ENCODE measurements at places on chromosomes 5 and 9.

DNA sequence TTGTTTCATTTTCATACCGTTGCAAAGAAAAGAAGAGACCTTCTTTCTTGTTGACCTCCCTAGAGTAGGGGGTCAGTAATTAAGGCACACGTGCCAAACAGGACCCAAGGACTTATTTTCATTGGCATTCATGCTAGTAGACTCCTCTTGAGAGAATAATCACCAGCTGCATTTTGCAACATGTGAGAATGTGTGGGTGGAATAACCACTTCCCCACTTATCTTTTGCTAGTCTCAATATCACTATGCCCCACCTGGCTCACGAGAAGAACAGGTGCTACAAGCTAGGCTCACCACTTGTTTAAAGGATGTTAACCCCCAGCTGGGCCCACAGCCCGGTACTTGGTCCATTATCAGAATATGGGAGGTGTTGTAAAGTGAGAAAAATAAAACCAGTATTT lies 460.7 kb upstream of the MEF2C start:
- no peak for DNase-seq

DNA sequence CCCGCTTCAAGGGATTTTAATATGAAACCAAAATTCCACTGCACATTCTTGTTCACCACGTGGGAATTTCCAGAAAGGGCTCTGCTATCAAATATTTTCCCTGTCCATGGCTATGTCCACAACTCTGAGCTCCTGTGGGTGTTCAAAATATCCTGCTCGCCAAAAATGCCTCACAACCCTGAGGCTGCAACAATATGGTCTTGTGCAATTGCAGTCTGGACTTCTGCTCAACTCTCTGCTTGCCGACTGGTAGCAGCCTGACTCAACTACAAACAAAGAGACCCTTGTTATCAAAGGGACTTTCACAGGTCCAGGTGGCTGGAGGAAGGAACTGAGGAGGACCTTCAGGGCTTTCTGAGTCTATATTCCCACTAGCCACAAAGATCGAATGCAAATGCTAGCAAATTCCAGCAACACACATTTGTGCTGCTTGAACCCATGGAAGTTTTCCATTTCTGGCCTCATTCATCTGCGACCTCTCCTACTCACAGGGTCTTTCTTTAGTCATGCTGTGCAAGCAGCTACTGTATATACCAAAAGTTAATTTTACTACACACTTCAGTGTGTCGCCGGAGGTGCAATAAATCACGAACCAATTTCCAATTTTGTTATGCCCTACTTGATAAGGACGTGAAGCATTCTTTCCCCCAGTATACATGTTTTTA lies 169.2 kb upstream of the SLC30A5 start:
- no peak for DNase-seq

- no peak for DNase-seq
Measured at GRCh38 chr5:167286891-167287290, 1004.6 kb upstream of the WWC1 start.

- no peak for DNase-seq
Measured at GRCh38 chr5:31573494-31574142, 41.5 kb downstream of the C5orf22 start.

DNA sequence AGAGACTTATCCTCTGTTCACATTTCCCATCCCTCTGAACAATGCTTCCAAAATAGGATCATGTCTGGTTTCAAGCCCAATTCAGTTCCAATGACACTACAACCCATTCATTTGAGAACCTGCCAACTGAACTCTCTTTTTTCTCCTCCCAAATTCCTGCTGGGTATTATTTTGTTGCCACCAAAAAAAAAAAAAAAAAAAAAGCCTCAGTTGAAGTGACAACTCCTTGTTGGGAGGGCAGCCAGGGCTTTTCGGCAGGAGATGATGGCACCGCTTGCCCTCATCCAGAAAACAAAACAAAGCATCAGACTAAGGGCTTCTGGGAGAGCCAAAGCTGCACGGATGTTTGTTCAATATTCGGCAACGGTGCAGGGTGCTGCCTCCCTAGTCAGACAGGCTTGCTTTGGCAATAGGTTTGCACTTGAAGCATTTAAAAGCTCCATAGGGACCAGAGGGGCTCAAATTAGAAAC lies 30.6 kb upstream of the TRIM32 start:
- no peak for DNase-seq

DNA sequence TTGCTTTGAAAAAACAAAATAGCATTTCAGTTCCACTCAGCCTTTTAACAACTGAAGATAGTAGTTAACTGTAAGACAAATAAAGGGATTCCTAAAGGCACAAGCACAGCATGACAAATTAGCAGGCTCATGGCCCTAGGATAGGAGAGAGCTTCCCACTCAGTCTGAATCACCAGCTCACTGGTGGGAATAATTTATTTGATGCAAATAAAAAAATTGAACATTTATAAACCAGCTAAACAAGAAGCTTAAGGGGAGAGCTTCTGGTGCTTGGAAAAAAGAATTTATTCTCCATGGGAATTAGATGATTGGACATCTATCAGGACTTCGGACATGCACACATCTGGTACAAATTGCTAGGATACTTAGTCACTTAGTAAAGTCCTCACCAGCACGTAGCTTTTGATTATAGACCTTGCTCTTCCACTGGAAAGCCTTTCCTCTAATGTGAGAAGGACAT lies 294.1 kb upstream of the TNC start:
- no peak for DNase-seq

GRCh38 chr5:148843510-148844318 lies 17.3 kb downstream of the ADRB2 start:
- no peak for DNase-seq

DNA sequence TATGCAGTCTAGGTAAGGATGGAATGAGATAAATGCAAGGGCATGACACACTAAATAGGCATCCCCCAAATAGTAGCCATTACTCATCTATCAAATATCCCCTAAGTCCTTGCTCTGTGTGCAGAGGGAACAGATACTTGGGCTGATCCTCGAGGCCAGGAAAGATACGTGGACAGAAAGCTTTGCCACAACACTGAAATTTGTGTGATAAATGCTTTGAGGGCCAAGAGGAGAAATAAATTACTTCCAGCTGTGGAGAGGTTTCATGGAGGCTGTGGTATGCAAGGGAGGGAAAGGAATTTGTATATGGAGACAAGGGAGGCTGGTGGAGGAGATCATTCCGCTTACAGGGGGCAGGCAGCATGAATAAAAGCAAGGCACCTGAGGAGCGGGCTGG lies 18.5 kb downstream of the ATOX1 start:
- DNase-seq: no peak

- no peak for DNase-seq
Measured at GRCh38 chr9:97430316-97431043, 18.6 kb downstream of the TDRD7 start.

DNA sequence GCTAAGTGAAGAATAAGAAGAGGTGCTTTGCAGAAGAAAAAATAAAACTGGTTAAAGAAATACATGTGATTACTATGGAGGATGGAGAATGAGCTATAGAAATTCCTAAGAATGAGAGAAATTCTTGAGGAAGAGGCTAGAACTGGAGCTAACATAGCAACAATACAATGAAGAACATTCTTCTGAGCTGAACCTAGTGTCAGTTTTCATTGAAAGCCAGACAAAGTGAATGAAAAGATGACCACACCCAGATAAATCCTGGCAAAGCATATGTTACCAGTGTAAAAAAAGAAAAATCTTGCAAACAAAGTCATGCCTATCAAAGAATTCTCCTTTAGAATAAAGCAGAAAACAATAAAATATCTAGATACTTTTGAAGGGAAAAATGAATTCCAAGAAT lies 39.6 kb downstream of the SGCD start:
- DNase-seq: no peak

GRCh38 chr9:115046824-115047223 lies 71.1 kb downstream of the TNC start:
- no peak for DNase-seq

GRCh38 chr5:104018299-104018698 lies 455.7 kb upstream of the NUDT12 start:
- DNase-seq: no peak

DNA sequence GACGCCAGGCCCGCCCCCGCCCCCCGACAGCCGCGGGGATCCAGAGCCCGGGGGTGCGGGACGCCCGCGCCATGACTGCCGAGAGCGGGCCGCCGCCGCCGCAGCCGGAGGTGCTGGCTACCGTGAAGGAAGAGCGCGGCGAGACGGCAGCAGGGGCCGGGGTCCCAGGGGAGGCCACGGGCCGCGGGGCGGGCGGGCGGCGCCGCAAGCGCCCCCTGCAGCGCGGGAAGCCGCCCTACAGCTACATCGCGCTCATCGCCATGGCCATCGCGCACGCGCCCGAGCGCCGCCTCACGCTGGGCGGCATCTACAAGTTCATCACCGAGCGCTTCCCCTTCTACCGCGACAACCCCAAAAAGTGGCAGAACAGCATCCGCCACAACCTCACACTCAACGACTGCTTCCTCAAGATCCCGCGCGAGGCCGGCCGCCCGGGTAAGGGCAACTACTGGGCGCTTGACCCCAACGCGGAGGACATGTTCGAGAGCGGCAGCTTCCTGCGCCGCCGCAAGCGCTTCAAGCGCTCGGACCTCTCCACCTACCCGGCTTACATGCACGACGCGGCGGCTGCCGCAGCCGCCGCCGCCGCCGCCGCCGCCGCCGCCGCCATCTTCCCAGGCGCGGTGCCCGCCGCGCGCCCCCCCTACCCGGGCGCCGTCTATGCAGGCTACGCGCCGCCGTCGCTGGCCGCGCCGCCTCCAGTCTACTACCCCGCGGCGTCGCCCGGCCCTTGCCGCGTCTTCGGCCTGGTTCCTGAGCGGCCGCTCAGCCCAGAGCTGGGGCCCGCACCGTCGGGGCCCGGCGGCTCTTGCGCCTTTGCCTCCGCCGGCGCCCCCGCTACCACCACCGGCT lies 1.0 kb downstream of the FOXE1 start:
- DNase-seq: no peak

DNA sequence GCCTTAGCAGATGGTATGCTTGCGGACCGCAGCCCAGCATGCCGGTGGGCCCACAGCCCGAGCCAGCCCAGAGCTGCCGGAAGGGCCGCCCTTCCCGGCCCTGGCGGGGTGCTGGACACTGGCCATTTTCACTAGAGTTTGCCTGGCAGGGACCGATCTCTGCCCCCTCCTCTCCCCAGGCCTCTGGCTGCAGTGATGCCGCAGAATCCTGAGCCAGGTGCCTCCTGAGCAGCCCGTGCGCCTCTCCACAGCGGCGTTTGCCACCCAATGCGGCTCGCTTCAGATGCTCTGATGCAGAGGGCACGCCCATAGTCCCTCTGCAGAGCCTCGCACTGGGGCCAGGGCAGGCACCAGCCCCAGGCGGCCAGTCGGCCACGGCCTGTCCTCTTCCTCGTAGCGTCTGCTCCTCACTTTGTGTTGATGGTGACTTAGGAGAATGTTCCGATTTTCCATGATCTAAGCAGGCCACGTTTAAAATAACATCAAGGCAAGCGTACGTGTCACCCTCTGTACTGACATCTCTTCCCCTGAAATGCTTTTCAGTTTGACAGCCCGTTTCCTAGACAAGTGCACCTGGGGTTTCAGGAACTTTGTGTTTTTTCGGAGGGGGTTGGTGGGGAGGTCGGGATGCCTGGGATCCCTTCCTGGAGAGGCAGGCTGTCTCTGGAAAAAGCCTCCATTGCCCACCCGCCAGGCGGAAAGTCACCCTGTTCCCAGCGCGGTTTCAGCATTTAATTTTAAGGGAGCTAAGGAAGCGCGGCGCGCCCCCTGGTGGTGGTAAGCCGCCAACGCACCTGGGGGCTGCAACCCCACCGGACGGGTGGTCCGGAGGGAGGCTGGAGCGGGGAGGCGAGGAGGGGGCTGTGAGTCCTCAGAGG lies 29.8 kb upstream of the HMCN2 start:
- peak; percentile 82 for DNase-seq

- DNase-seq: no peak
Measured at GRCh38 chr5:14591548-14591947, 10.0 kb downstream of the OTULINL start.

GRCh38 chr5:149940941-149941644 lies 3.5 kb downstream of the PDE6A start:
- DNase-seq: no peak

DNA sequence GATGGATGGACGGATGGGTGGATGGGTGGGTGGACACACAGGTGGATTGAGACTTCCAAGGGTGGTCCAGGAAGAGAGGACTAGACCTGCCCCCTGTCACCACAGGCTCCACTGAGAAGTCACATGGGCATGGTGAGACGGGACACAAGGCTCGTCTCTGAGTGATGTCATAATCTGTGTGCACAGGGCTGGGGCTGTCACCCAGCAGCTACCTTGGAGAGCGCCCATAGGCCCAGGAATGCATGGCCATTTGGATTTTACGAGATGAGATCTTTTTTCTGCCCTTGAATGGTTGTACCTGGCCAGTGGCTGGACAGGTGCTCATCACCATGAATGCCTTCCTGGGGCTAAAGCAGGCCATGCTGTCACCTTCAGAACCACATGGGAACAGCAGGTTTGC lies 3.1 kb downstream of the OLFM1 start:
- no peak for DNase-seq

- no peak for DNase-seq
Measured at GRCh38 chr5:132431632-132432031, 58.9 kb downstream of the IRF1 start.

DNA sequence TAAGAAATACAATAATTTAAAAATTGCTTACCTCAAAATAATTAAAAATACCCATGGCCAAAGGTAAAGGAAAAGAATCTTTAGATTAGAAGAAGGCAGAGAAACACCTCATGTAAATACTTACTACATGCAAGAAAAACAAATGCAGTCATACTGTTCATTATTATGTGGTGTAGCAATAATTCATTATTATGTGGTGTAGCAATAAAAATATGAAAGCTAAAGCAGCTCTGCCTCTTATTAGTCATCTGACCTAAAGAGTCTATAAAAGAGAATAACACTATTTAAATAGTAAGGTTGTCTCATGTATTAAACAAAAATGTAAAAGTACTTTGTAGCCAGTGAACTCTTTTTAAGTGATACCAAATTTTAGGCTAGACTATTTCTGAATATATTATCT lies 6.6 kb downstream of the DTWD2 start:
- no peak for DNase-seq

DNA sequence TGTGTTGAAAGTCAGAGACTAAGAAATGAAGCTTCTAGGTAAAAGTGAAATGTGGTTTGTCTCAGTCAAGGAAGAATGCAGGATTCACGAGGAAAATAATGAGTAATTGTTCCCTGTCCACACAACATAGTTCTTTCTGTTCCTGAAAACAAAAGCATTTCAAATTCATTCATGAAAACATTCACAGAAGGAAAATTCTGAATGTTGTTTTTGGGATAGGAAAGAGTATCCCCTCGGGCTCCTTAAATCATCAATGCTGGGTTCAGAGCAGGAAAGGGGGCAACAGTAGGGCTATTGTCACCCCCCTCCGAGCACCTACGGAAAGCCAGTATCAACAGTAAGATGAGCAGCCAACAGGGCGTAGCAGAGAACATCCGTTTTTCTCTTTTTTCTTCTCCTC lies 769.9 kb upstream of the ADAMTS16 start:
- DNase-seq: no peak

GRCh38 chr9:6498982-6499381 lies 86.0 kb downstream of the UHRF2 start:
- DNase-seq: no peak

DNA sequence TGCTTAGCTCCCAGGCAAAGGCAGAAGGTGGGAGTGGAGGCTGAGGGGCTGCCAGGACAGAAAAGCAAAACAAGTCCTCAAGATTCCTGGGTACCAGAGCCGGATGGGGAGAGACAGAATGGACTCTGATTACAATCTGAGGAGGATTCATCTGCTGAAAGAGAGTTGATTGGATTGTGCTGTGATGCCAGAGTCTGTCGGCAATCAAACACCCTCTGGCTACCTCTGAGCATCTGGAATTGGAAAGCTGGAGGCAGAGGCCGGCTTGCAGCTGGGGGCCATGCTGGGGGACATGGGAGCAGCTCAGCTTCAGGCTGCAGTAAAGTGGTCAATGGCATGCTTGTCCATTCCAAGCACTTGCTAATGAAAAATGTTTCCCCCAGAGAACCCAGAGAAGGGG lies 59.3 kb downstream of the ASTN2 start:
- DNase-seq: no peak

Measured in natural killer cell (primary cell).